ENCODE measurements at places on chromosomes 2 and 18. TPM values are rescaled to one million over a fixed set of nuclear protein-coding genes. Genes with fewer than 3 reads are reported as not detected.

Gene GPR45
- not detected for total RNA-seq

Gene NOL4
- total RNA-seq, result 1.9 TPM

Gene MBD1
- total RNA-seq, result 87.2 TPM

Gene ALK
- total RNA-seq, result not detected

Gene FSHR
- total RNA-seq, result not detected

Gene UGT1A8
- total RNA-seq, result not detected

Gene B3GNT7
- 0.34 TPM for total RNA-seq

Gene ANTXR1
- total RNA-seq, result 19.4 TPM

Gene TEX44
- total RNA-seq, result not detected

Gene FTCDNL1
- 0.08 TPM for total RNA-seq

Gene ERICH2
- 1.4 TPM for total RNA-seq

Gene DSC2
- total RNA-seq, result 19.4 TPM

Gene TFCP2L1
- 16.7 TPM for total RNA-seq

Gene RFTN2
- total RNA-seq, result not detected

Gene AFG3L2
- total RNA-seq, result 60.5 TPM

Gene SLC23A3
- total RNA-seq, result 0.11 TPM

Measured in hair follicular keratinocyte (primary cell).